SK-N-DZ (cell line): ENCODE measurements at places on chromosomes 4 and X.

DNA sequence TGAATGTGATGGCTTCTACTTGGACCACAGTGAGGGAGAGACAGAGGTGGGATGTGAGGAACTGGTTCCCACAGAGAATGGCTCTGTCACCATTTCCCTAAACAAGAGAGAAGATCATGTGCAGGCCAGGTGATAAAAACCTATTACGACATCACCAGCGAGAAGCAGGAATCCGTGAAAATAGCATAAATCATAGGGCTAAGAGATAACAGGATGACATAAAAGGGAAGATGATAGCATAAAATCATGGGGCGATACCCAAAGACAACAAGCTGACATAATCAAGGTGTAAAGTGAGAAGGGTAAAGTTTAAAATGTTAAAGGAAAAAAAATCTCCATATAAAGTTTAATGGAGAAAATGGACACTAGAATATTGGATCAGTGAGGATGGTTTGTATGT is 205.5 kb upstream of the SLIT2 start:
- DNase-seq: peak; percentile 56

DNA sequence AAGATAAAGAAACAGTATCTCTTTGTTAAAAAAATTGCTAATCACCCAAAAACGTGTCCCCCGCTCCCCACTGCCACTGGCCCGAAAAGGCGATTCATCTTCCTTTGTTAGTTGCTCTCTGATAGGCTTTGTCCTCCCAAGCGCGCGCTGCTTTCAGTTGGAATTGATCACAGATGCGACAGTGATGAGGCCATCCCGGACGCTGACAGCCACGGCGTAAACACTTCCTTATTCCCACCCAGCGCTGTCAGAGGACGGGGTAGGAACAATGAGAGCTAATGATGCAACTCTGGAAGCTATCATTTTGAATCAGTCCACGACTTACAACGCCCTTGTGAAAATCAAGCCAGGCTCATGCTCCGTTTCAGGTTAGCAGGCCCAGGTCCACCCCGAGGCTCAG is 21.4 kb downstream of the SOD3 start:
- no peak for DNase-seq

DNA sequence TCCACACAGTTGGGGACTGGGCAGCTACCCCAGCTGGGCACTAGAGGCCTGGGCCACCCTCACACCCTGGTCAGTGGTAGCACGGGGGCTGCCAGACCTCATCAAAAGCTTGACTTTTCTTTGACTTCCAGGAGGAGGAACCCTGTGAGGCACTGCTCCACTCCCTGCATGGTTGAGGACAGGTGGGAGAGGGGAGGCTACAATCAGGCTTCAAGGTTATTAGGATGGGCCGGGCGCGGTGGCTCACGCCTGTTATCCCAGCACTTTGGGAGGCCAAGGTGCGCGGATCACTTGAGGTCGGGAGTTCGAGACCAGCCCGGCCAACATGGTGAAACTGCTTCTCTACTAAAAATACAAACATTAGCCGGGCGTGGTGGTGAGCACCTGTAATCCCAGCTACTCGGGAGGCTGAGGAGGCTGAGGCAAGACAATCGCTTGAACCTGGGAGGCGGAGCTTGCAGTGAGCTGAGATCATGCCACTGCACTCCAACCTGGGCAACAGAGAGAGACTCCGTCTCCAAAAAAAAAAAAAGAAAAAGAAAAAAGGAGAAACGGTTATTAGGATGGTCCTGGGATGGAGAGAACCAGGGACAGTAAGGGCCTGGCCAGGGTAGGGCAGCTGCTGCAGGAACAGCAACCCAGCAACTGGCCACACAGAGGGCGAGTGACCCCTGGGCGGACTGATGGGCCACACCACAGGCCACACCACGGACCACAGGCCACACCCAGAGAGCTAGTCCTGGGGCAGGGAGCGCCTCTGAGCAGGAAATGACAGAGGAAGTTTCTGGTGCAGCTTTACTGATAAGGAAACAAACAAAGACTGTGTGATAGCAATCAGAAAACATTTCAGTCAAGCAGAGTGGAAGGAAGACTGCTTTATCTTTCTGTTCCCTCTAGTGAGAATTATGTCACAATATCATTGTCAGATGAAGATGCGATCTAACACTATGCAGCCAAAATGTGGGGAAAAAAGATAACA is 20.5 kb upstream of the OPN1LW start:
- no peak for DNase-seq

DNA sequence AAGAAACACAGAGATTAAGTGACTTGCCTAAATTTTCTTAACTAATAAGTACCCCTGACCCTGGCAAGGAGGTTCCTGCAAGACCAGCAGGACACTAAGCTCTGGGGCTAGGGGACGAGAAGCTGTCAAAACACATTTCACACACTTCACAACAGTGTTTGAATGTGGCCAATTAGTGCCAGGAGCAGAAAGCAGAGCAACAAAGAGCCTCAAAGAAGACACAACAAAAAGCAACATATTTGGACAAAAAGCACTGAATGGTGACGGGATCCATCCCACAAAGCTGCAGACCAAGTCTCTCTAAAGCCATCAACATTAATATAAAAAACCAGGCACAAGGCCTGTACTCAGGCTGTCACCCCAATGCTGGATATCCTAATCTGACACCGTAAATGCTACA is 361.9 kb upstream of the RASGEF1B start:
- no peak for DNase-seq

GRCh38 chr4:25500626-25501316 is 123.7 kb downstream of the ANAPC4 start:
- peak; percentile 8 for DNase-seq

DNA sequence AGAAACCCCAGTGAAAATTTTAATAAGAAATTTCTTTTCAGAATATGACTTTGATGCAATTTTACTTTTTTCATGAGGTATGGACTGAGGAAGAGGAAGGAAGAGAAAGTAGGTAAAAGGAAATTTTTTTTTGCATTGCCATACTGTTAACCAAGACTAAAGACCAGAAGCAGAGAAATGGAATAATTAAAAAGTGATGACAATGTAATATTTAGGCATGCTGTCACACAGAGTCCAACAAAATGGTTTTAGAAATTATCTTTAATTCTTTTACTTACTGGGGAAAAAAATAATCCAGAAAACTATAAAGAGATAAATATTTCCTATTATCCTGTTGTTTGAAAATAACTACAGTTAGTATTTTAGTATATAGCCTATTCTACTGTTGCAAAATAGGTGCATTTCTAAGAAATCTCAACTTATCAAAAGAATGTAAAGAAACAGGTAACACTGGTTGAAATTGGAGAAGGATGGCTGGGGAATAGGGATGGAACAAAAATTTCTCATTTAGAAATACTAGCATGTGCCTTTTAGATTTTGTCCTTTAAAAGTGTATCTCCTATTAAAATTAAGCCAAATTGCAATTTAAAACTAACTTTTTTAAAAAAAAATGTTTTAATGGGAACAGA is 92.6 kb downstream of the ANXA3 start:
- DNase-seq: no peak

- no peak for DNase-seq
Measured at GRCh38 chrX:135557344-135557743, 36.9 kb downstream of the INTS6L start.

- DNase-seq: no peak
Measured at GRCh38 chrX:118974908-118975671, 672 bp downstream of the LONRF3 start.
